Activated CD8-positive, alpha-beta T cell treated with anti-CD3 and anti-CD28 coated beads, Interleukin-2, amount 10 ng/mL, durations not matched to agents 7 days and 5 days (primary cell): ENCODE measurements at places on chromosomes 13 and 19. TPM values are rescaled to one million over a fixed set of nuclear protein-coding genes. Genes with fewer than 3 reads are reported as not detected.

ZNF135 gene
- 1.2 TPM for total RNA-seq

ZNF560 gene
- total RNA-seq = not detected

MBD3L2 gene
- total RNA-seq = not detected

SHC2 gene
- total RNA-seq = not detected

LILRB5 gene
- total RNA-seq = not detected

ZNF880 gene
- total RNA-seq = 17.6 TPM

FOSB gene
- total RNA-seq = 154 TPM

PRR36 gene
- 0.08 TPM for total RNA-seq

SULT2A1 gene
- total RNA-seq = not detected

- DNase-seq = no peak
These were observed 20.5 kb upstream of the SLC15A1 start for GRCh38 chr13:98772794-98773452.

GRCh38 chr19:4206818-4207484 is 22.4 kb upstream of the EBI3 start:
- peak; percentile 28 for DNase-seq

DNA sequence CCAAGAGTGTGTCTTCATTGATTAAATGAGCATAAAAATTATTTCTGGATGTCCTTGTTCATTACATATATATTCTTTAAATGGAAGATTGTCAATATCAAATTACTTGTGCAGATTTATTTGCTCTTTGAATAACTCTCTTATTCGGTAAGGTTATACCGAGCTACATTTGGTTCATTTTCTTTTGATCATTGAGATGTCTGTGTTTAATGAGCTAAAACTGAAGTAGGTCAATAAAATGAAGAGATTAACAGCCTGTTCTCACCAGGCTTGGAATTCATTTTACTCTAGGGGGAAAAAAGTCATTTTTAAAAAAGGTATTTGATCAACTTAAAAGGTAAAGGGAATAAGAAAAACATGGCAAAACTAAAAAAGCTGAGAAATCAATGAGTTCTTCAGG is 10.6 kb downstream of the GPC5 start:
- DNase-seq = no peak

- peak; percentile 29 for DNase-seq
These were observed 50.9 kb upstream of the TPM4 start for GRCh38 chr19:16025108-16026101.

DNA sequence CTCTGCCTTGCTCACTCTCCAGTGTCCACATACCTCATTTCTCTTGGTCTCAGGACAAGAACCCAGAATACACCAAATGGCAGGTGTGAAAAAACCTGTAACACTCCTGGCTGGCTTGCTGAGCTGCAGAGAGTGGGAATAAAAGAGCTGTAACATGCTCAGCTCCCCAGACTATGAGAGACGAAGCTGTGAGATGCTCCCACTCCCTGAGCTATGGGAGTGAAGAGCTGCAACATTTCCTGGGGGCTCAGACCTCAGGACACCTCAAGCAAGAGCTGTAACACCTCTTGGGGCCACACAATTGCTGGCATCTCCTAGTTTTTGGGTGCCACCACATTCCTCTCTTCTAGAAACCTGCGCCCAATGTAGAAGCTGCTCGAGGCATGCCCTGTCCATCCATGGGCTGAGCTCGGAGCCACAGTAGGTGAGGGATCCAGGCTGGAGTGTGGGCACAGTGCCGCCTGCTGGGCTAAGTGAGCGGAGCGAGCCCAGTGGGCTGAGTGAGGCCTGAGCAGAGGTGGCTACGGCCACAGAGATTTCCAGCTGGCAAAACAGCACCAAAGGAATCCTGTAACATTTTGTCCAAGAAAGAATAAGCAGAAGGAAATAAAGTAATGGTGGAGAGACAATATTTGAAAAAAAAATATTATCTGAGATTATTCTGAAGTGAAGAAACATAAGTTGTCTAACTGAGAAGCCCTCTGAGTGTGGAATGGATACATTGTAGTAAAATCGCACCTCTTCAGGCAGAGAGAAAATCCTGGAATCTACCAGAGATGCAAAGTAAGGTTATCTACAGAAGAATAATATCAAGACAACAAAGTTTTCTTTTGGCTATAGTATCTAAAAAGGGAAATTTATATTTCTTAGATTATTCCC is 186.2 kb upstream of the PCDH9 start:
- no peak for DNase-seq

GRCh38 chr13:107231944-107232343 is 664.0 kb upstream of the ARGLU1 start:
- no peak for DNase-seq

- no peak for DNase-seq
These were observed 8.6 kb downstream of the PRKCSH start for GRCh38 chr19:11444059-11444458.

DNA sequence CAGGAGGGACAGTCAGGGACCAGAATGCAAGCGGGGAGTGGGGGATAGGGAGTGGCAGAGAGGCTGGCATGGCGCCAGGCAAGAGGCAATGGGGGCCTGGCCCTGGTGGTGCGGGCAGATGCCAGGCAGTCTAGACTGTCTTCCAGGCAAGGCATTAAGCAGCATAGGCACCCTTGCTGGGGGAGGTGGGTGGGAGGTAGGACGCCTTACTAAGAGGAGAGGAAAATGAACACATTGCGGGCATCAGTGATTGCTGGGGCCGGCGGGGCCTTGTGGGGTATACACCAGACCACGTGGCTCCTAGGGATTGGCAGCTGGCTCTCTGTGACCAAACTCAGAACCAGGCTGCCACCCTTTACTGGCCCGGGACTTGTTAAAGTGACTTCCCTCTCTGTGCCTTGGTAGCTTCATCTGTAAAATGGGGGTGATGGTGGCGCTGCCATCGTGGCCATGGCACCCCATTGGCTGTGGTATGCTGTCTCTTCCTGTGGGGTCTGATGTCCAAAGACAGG is 46.0 kb downstream of the DNM2 start:
- DNase-seq = no peak

- DNase-seq = no peak
These were observed 2117.6 kb downstream of the PCDH9 start for GRCh38 chr13:65112531-65112941.

DNA sequence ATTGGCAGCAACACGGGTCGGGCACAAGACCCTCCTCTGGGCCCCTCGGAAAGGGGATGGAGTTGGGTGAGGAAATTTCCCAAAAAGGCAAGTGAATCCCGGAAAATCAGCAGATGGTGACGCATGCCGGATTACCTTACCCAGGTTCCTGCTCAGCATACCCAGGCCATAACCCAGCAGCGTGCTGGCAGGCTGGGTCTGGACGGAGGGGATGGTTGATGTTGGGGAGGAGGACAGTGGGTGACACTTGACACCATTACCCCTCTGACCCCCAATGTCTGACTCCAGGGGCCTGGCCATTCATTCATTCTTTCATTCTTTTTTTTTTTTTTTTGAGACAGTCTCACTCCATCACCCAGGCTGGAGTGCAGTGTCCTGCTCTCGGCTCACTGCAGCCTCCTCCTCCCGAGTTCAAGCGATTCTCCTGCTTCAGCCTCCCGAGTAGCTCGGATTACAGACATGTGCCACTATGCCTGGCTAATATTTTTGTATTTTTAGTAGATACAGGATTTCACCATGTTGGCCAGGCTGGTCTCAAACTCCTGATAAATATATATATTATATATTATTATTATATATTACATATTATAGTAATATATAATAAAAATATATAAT is 799 bp downstream of the PVR start:
- no peak for DNase-seq

DNA sequence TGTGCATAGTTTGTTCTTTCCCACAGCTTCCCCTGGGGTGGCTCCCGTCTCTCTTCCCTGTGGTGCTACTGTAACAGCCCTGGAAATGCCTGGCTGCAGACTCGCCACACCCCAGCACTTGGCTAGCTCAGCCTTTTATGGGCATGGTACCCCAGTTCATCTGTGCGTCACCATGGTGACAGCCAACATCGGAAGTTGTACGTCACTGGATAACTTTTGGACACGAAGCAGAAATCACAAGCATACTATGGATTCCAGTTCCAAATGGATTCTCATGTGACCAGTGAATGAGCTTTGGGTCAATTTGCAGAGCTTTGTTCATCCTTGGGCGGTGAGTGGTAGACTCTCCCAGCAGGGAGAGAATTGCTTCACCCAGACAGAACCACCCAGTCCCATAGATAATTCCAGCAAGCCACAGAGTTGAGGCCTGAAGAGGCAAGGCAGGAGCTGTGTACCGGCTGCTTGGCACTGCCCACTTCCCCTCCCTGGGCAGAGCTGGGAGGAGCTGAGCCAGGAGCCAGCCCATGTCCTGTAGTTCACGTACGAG is 54.4 kb downstream of the COL4A2 start:
- DNase-seq = no peak

DNA sequence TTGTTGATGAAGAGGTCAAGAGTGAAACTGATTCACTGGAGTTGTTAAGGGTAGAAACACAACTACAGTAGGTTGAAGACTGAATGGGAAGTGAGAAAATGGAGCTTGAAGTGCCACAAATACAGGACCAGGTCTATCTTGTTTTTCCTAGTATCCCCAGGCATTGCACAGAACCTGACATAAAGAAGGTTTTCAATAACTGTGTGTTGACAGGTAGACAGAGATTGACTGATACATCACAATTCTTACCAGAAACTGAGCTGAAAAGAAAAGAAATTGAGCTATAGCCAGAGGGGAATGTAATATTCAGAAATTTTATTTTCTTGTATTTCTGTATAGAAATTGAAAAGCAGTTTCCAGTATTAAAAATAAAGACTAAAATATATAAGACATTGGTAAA is 767.7 kb downstream of the PCDH17 start:
- no peak for DNase-seq

- no peak for DNase-seq
These were observed 15.2 kb downstream of the BCAT2 start for GRCh38 chr19:48795685-48796070.

- DNase-seq = no peak
These were observed 6.5 kb upstream of the ERVV-1 start for GRCh38 chr19:53007200-53007599.

GRCh38 chr13:92967923-92968322 is 258.7 kb upstream of the GPC6 start:
- DNase-seq = no peak

GRCh38 chr19:23055501-23055900 is 52.5 kb upstream of the ZNF728 start:
- no peak for DNase-seq

GRCh38 chr13:62627226-62627625 is 1211.6 kb upstream of the PCDH20 start:
- DNase-seq = no peak

DNA sequence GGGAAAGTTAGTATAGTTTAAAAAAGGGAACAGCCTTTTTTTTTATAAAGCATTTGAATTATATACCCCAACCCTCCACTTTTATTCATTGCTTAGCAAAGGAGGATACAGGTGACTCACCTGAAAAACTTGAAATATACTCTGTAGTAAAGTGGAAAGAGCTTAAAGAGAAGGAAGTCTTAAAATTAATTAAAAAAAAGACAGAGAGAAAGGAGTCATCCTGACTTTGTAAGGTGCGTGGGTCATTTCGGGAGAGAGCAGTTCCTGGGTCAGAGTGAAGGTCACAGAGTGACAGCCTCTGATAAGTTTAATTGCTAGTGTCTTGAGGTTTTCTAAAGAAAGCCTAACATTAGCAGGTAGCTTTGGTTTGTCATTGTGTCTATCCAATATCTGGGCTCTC is 310.3 kb downstream of the KLF5 start:
- DNase-seq = no peak

DNA sequence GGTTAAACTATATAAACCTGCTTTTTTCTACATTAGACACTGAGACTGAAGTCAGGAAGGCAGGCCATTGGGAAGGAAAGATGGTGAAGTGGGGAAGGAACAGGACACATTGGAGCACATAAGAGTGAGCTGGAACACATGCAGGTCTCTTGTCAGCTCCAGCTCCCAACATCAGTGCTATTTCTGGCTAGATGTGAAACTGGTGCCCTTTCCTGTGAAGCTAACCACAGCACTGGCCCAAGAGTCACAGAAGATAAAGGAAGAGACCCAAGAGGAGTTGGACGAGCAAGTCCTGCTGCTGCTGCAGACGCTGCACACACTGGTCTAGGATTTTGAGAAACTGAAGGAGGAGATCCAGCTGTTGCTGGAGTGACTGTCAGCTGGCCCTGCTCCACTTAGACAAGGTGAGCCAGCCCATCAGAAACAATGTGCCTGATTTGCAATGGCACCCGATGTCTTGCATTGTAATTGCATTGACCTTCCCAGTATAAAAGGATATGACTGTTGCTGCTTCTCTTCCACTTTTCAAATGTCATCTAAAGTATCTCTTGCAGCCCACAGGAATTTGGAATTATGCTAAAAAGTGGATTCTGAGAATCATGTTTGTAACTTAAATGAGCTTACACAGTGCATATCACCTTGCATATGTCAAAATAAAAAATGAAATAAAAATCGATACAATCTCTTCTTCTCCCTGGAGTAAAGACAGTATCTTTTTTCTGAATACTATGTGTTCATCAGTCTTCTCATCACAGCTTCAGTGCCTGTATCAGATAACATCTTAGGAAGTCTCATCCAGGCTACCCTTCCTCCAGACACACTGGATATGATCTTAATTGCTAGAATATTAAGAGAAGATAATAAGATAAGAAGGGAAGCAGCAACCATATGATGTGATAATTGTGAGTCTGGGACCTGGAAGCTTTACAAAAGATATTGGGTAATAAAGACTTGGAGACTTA is 230.7 kb upstream of the SPRY2 start:
- DNase-seq = no peak

DNA sequence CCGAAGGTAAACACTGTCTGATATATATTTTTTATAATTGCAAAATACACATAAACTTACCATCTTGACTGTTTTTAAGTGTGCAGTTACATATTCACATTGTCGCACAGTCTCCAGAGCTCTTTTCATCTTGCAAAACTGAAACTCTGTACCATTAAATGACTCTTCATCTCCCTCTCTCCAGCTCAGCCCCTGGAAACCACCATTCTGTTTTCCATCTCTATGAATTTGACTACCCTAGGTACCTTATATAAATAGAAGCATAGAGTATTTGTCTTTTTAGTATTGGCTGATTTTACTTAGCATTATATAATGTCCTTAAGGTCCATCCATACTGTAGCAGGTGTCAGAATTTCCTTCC is 45.8 kb downstream of the LRCH1 start:
- no peak for DNase-seq

- peak; percentile 62 for DNase-seq
These were observed at the start of gene IQCN for GRCh38 chr19:18274219-18274780. IQCN (minus strand) TSS chr19:18274452; CDS start chr19:18269478, 4,974 bp downstream.

- DNase-seq = no peak
These were observed 85.0 kb downstream of the TDRD3 start for GRCh38 chr13:60482012-60482411.

DNA sequence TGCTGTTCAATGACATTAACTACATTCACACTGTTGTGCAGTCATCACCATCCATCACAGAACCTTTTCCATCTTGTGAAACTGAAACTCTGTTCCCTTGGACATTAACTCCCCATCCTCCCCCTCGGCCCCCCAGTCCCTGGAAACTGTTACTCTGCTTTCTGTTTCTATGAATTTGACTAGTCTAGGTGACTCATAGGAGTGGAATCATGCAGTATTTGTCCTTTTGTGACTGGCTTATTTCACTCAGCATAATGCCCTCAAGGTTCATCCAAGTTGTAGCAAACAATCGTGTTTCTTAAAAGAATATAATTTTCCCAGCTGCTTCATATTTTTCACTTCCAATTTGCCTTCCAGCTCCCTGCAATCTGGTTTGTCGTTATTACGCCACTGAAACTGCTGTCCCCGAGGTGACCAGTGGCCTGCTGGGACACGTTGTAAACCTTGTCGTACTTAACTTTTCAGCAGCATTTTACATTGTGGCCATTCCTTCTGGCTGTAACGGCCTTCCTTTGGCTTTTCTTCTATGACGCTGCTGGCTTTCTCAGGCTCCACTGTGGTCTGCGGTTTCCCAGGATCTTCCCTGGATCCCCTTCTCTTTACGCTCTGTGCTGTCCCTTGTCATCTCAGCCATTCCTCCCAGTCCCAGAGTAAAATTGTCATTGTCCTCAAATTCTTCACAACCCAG is 74.0 kb downstream of the DHRS12 start:
- DNase-seq = no peak
